ENCODE measurements at places on chromosomes 1 and 21.
A peak's percentile ranks its signal among the peaks of the same experiment; 100 is the strongest.

DNA sequence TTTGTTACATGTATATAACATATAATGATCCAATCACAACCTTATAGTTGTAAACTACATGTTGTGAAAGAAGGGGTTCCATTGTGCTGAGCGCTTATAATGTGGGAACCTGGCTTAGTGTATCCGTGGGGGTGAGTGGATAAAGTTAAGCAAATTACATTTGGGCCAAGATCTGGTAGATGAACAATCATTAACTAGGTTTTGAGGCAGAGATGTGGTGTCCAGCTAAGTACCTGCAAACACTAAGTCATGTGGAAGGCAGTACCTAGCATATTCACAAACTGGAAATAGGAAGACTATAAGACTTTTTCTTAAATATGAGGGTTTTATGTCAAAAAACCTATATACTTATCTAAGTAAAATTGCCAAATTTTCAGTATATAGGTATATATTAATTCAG, 167.2 kb upstream of the PDE4B start:
- no peak for DNase-seq

DNA sequence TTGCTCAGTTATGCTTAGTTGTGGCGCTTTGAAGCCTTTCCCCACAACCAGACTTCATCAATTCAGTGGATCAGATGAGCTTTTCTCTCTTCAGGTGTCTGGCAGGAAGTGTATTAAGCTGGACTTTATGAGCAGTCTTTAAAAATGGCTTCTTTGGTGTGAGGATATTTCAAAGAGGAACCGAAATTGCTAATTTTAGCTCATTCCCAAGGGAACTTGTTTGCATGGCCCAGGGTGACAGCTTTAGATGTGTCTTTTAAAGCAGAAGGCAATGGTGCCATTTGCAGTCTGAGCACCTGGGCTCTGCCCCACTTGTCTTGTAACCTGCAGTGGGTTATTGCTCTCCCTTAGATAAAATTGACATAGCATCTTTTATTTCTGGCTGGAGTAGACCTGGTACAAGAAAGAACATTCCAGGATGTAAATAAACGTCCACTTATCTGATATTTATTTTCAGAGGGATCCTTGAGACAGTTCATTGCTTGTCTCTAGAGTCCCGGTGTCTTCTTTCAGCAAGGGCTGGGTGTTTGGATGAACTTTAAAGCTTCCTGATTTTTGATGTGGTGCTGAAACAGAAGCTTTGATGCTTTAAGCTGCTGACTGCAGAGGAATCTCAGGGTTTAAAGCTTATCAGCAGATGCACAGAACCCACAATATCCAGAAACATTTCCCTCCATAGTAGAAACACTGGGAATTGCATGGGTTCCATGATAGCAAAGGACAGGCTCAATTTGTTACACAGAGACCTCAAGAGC, 241.7 kb downstream of the ADGRL2 start:
- no peak for DNase-seq

GRCh38 chr1:193103759-193104501, 1.3 kb downstream of the GLRX2 start:
- no peak for DNase-seq

DNA sequence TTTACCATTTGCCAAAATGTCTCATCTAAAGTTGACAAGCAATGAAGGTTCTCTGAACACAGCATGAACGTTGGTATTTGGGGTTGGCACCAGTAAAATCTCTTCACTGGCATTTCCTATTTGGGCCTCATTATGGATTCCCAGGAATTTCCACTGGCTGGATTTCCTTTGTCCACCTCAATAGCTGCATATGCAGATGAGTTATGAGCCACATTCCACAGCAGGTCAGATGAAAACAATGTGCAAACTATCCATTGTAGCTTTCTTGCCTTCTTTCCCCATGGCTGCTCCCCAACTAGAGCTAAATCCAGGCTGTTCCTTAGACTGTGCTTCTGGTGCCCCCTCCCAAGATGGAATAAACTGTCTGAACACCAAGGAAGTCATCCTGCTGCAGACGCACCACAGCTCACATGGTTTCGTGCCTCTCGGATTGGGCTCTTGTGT, 168.1 kb upstream of the FGGY start:
- DNase-seq: no peak

GRCh38 chr1:99269321-99269720, 5.0 kb downstream of the PLPPR4 start:
- DNase-seq: no peak

GRCh38 chr1:227937838-227938145, 9.9 kb downstream of the WNT9A start:
- no peak for DNase-seq

DNA sequence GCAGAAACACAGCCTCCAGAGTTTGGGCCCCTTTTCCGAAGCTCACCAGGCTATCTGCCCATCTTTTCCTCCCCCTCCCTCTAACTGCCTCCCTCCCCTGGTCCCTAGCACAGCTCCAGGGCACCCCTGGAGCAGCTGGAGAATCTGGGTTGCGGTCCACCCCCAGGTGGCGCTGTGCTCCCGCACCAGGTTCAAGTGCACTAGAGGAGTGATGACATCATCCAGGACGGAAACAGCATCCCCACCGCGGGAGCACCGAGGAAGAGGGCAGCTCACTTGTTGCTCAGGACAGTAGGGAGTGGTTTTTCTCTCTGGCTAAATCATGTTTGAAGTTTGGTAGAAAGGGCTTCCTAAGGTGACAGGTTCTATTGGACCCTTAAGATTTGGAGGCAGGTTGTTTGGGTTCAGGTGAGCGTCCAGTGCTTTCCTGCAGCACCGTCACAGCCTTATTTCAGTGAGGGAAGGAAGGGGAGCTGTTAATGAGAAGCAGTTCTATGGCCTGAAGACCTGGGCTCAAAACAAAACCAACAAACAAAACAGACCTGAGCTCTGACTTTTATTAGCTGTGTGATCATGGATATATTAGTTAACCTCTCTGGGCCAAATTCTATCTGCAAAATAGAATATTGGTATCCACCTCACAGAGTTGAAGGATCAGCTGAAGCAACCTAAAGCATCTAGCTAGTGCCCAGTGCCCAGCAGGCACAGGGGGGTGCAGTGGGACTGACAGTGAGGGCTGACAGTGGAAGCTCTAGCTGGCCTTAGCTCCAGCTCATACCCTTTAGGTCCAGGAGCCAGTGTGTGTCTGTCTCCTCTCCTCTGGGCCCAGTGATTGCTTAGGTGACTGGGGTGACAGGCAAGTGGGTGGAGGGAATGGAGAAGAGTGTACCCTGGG, 7.5 kb downstream of the SHISA4 start:
- peak; percentile 44 for DNase-seq

Measured in epithelial cell of prostate (primary cell).